ENCODE measurements at places on chromosomes 7 and 10. TPM values are rescaled to one million over a fixed set of nuclear protein-coding genes. Genes with fewer than 3 reads are reported as not detected.

DNA sequence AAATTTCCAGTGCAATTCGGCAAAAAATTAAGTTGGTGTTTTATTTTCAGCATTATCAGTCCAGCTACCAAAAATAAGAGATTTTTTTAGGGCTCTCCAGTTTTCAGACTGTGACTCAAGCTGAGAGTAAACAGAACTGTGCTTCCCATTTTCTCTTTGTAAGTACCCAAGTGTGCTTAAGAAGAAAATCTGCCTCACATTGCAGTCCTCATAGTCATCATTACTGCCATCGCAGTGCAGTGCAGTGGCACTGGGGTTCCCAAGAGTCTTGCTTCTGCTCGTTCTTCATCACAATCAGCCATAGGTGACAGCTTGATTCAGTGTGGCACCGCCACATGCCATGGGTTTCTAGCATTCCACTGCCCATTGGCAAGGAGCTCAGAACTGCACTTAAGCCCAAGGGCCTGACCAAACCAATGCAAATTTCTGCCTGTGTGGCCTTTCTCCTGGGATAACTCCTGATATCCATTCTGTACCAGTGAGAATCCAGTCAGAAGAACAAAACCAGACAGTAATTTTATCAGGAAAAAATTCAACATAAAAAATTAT lies 25.6 kb upstream of the ERCC6 start:
- H3K27ac ChIP-seq = no peak overlapping the region
- H3K4me1 ChIP-seq = peaks cover 18% of the 10 kb centered on the region
- H3K36me3 ChIP-seq = peaks cover 5% of the 10 kb centered on the region
- peaks cover 41% of the 10 kb centered on the region for H3K27me3 ChIP-seq
- no peak overlapping the region for H3K4me3 ChIP-seq

- H3K27ac ChIP-seq = no peak overlapping the region
- H3K4me1 ChIP-seq = no peaks in the 10 kb centered on the region
- no peak overlapping the region for H3K4me3 ChIP-seq
- peaks cover 3% of the 10 kb centered on the region for H3K27me3 ChIP-seq
- H3K36me3 ChIP-seq = no peaks in the 10 kb centered on the region
- no peak for DNase-seq
Observed at GRCh38 chr7:110548372-110548771, 542.6 kb upstream of the LRRN3 start.

The MNX1 gene
- not detected for total RNA-seq

DNA sequence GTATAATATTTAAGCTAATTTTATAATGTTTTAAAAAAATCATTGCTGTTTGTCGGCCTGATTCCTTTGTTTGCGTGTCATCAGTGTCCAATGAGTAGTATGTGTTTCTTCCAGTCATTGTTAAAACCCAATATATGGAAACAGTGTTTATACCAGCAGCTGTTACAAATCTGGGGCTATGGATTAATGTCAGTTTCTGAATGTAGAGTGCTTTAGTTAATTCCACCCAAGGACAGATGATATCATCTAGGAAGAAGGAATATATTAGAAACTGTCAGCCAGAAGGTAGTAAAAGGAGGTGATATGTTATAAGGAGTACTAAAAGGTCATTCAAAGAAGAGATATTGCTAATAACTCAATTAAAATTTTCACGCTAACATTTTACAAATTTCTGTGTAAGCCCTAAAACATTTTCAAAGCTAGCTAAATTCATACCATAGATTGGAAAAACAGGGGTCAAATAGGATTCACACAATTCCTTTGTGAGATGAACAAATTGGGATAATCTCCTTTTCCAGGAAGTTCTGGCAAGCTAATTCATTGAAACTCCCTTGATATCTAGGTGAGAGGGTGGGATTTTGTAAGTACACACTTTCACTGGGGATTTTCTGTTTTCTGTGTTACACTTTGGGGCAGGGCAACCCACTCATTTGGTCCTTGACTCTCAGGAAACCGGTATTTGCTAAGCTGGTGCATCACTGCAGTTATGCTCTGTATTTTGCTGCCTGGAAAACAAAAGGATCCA lies 448.8 kb downstream of the LRMDA start:
- DNase-seq = no peak
- H3K36me3 ChIP-seq = no peaks in the 10 kb centered on the region
- no peaks in the 10 kb centered on the region for H3K27me3 ChIP-seq
- H3K4me1 ChIP-seq = no peaks in the 10 kb centered on the region

- H3K27me3 ChIP-seq = peaks cover 10% of the 10 kb centered on the region
- no peak overlapping the region for H3K27ac ChIP-seq
- peaks cover 13% of the 10 kb centered on the region for H3K4me1 ChIP-seq
- H3K4me3 ChIP-seq = no peak overlapping the region
- DNase-seq = no peak
Observed at GRCh38 chr10:23337616-23338015, 7.0 kb downstream of the C10orf67 start.

DNA sequence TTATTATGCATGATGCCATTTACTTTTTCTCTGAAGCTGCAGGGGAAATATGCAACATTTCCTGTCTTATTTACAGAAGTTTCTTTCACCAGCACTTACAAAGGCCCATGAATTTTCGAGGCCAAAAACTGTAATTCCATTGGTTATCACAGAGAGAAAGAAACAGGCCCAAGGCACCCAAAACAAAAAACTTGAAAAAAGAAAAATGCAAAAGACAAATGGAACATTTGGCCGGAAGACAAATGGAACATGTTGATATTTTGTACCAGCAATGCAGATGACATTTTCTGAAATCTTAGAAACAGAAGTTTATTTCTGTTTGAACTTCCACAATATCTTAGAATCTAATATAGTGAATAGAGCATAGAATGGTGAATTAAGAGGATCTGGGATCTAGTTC lies 56.3 kb upstream of the PNLIP start:
- no peak overlapping the region for H3K27ac ChIP-seq
- no peaks in the 10 kb centered on the region for H3K36me3 ChIP-seq
- DNase-seq = no peak
- no peaks in the 10 kb centered on the region for H3K4me1 ChIP-seq
